Psoas muscle (tissue), 8 donors: ENCODE measurements at places on chromosomes 3 and 15. TPM values are rescaled to one million over a fixed set of nuclear protein-coding genes. Genes with fewer than 3 reads are reported as not detected.

The LRRN1 gene
- 7.6 TPM for total RNA-seq

The ARRDC4 gene
- total RNA-seq = 13.1 TPM

The ADAMTS17 gene
- total RNA-seq = 4.4 TPM

The ACP3 gene
- total RNA-seq = not detected

The POLQ gene
- total RNA-seq = 0.83 TPM

The ST3GAL6 gene
- total RNA-seq = 9.4 TPM

The BCHE gene
- total RNA-seq = 0.87 TPM

The MKRN3 gene
- 3.1 TPM for total RNA-seq

The EIF4E3 gene
- 57.3 TPM for total RNA-seq

The EEF1AKMT4 gene
- 5.3 TPM for total RNA-seq

The GORASP1 gene
- 44.5 TPM for total RNA-seq

The CHST14 gene
- 4.1 TPM for total RNA-seq

The CCDC54 gene
- not detected for total RNA-seq

The MAGI1 gene
- total RNA-seq = 6.1 TPM

The SPG11 gene
- total RNA-seq = 38.1 TPM

The CIDEC gene
- 0.75 TPM for total RNA-seq

The SPESP1 gene
- total RNA-seq = 2.4 TPM

The CLDN1 gene
- total RNA-seq = 0.62 TPM

The TMEM266 gene
- 5.6 TPM for total RNA-seq

The GPR149 gene
- not detected for total RNA-seq

The OIP5 gene
- 1.5 TPM for total RNA-seq
